ENCODE measurements at places on chromosomes 12 and 14. TPM values are rescaled to one million over a fixed set of nuclear protein-coding genes. Genes with fewer than 3 reads are reported as not detected.
A peak's percentile ranks its signal among the peaks of the same experiment; 100 is the strongest.

- H3K27me3 ChIP-seq = no peaks in the 10 kb centered on the region
- no peak for DNase-seq
- no peaks in the 10 kb centered on the region for H3K36me3 ChIP-seq
Measured at GRCh38 chr14:105838591-105839424, 312.4 kb downstream of the TMEM121 start.

- DNase-seq = no peak
- no peak overlapping the region for H3K27ac ChIP-seq
- no peaks in the 10 kb centered on the region for H3K36me3 ChIP-seq
- H3K27me3 ChIP-seq = no peaks in the 10 kb centered on the region
- no peak overlapping the region for H3K4me3 ChIP-seq
Measured at GRCh38 chr14:89163031-89163636, 253.9 kb downstream of the FOXN3 start.

DNA sequence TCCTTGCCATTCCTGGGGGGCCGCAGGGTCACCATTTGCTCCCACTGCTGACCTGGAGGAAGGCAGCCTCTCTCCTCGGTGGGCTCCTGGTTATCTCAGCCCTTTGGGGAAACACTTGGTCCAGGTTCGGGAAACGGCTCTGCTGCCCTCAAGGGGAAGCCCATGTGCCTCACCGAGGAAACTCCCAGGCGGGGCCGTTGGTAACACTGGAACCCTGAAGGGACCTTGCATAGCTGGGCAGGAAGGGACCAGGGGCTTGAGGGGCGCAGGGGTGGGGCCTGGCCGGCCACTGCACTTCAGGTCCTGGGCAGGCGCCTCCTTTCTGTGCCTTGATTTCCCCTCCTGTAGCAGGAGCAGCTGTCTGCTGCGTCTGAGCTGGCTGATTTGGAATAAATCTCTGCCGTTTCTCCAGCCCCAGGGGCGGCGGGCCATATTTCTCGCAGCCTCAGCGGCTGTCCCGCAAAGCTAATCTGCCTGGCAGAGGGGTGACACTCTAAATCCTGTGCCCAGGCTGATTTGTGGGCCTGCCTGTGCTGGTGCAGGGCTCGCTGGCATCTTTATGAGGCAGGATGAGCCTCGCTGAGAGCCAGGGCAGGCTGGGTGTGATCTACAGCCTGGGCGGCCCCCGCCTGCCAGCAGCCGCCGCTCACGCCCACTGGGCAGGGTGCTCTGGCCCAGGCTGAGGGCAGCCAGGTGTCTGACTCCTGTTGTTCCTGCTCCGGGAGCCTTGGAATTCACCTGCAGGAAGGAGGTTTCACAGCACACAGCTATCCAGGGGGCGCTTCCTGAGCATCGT lies 49.7 kb downstream of the KIF26A start:
- no peak overlapping the region for H3K27ac ChIP-seq
- no peak overlapping the region for H3K4me3 ChIP-seq
- DNase-seq = no peak
- H3K27me3 ChIP-seq = no peaks in the 10 kb centered on the region
- H3K4me1 ChIP-seq = no peaks in the 10 kb centered on the region

DNA sequence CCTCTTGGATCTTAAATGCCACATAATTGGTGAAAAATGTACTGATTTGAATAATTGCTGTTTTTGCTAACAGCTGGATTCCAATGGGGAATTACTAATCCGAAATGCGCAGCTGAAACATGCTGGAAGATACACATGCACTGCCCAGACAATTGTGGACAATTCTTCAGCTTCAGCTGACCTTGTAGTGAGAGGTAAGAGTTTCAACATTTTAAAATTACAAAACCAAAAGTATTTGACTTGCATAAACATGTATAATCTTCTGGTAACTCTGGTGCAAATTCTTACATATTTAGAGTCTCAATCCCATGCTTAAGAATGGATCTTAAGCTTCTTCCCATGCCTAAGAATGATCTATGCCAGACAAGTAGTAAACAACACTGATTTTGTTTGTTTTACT lies 229.1 kb upstream of the PDZRN4 start:
- H3K4me1 ChIP-seq = no peaks in the 10 kb centered on the region
- no peak overlapping the region for H3K4me3 ChIP-seq
- H3K27ac ChIP-seq = no peak overlapping the region

GRCh38 chr14:74592476-74593201 lies 19.4 kb downstream of the LTBP2 start:
- DNase-seq = no peak
- no peak overlapping the region for H3K4me3 ChIP-seq
- no peak overlapping the region for H3K27ac ChIP-seq
- no peaks in the 10 kb centered on the region for H3K36me3 ChIP-seq

DNA sequence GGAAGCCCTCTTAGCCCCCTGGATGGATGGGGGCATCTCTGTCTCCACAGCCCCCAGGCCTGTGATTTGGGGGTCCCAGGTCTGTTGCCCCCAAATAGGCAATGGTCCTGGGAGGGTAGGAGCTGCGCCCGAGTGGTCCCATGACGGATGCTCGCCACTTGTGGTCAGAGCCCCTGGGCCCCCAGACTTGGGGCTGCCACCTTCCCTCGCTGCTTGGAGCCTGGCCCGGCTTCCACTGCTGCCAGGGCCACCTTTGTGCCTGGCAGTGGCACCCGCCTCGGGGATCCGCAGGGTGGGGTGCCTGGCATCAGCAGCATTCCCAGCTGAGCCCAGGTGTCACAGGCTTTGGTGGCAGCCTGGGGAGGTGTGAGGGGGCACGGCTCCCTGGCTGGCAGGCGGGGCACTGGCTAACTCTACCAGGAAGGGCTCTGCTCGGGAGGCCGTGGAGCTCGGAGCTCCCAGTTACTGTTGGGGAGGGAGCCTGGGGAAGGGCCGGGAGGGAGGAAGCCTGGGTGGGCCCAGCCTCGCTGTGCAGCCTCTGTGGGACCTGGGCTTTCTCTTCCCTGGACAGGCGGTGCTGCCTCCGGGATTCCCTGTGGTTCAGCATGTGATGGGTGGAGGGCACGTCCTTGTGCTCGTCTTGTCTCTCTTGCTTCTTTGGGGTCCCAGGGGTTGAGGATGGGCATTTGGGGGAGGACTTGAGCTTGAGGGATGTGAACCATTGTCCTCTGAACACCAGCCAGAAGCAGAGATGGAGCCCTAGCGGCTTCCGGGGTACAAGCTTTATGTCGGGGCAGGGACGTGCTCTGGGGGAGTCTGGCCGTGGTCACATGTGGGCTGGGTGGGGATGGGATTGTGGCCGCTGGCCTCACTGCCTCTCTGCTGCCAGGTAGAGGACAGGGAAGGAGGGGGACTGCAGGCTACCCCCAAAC lies 5.4 kb downstream of the KIF26A start:
- H3K36me3 ChIP-seq = no peaks in the 10 kb centered on the region
- no peak overlapping the region for H3K27ac ChIP-seq
- no peak for DNase-seq

DNA sequence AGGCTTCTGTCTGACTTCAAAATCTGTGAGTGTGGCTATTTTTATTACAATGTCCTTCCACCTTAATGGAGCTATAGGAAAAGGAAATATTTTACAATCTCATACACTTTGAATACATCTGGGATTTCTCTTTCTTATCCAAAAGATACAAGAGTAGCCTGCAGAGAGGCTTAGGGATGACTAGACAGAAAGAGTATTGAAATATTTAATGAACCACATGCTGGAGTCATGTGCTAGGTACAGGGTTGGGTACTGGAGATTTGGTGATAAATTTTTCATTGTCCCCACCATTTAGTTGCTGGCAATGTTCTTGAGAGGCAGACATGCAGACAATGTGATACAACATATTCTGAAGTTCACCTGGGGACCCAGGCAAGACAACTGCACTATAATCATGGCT lies 126.0 kb downstream of the PPFIA2 start:
- no peaks in the 10 kb centered on the region for H3K36me3 ChIP-seq
- H3K27ac ChIP-seq = no peak overlapping the region
- H3K4me3 ChIP-seq = no peak overlapping the region
- no peak for DNase-seq
- H3K27me3 ChIP-seq = no peaks in the 10 kb centered on the region
- H3K4me1 ChIP-seq = no peaks in the 10 kb centered on the region

GRCh38 chr12:25959071-25959961 lies 834 bp downstream of the RASSF8 start:
- H3K27me3 ChIP-seq = no peaks in the 10 kb centered on the region
- H3K4me1 ChIP-seq = 0 out of 2 replicates have a peak, but pooled peaks cover 6% of the 10 kb centered on the region
- peak overlapping the region; percentile 66 for H3K4me3 ChIP-seq
- DNase-seq = peak; percentile 68
- H3K27ac ChIP-seq = peak overlapping the region; percentile 84
- H3K36me3 ChIP-seq = no peaks in the 10 kb centered on the region

DNA sequence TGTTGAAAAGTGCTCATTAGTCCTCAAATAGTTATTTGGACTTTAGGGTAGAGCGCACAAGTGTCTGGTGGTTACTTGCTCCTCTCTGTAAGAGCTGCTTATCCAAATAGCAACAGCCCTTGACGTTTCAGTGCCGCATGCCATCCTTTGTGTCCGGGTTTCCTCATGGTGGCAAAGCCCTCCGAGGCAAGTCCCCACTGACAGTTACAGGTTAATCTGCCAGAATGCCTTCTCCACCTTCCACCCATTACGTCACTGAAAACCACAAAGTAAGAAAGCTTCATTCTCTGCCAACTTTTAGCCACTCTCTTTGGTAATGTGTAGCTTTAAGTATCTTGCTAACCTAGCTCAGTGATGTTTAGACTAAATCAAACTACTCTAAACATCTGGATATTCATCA lies 78.6 kb downstream of the POLR3B start:
- no peak for DNase-seq
- no peak overlapping the region for H3K4me3 ChIP-seq
- H3K4me1 ChIP-seq = no peaks in the 10 kb centered on the region
- H3K27ac ChIP-seq = no peak overlapping the region
- H3K27me3 ChIP-seq = no peaks in the 10 kb centered on the region
- H3K36me3 ChIP-seq = no peaks in the 10 kb centered on the region

DNA sequence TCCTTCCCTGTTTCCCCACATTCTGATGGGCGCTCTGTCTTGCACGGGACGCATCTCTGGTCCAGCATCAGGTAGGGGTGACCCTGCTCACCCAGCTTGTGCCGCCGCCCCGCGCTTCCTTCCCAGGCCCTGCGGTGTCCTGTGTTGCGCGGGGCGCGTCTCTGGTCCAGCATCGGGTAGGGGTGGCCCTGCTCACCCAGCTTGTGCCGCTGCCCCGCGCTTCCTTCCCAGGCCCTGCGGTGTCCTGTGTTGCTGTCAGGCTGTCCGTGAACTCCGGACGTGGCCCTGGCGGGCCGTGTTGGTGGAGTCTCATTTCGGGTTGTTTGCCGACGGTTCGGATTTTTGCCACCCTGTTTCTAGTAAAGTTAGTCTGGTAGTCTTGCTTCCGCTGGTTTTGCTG lies 6.8 kb downstream of the FBRSL1 start:
- peaks cover 44% of the 10 kb centered on the region for H3K4me1 ChIP-seq
- H3K27me3 ChIP-seq = no peaks in the 10 kb centered on the region
- H3K27ac ChIP-seq = no peak overlapping the region
- H3K4me3 ChIP-seq = no peak overlapping the region
- no peak for DNase-seq

DNA sequence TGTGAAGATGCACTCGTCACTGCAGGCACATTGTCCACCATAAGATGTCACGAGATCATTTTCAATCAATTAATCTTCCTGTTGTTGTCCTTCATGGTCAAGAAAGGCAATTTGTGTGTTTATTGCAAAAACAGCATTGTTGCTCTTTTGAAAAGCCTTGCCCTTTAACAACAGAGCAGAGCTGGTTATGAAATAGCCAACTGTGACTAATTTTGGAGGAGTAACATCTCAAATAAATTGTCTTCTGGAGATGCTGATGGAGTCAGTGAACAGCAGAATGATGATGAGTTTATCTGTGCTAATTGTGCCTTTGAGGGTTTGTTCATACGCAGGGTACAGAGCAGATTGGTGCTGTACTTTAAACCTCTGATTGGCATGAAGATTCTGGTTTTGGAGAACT lies 88.3 kb upstream of the E2F7 start:
- no peaks in the 10 kb centered on the region for H3K4me1 ChIP-seq
- H3K36me3 ChIP-seq = no peaks in the 10 kb centered on the region
- no peak overlapping the region for H3K27ac ChIP-seq
- no peak for DNase-seq

DNA sequence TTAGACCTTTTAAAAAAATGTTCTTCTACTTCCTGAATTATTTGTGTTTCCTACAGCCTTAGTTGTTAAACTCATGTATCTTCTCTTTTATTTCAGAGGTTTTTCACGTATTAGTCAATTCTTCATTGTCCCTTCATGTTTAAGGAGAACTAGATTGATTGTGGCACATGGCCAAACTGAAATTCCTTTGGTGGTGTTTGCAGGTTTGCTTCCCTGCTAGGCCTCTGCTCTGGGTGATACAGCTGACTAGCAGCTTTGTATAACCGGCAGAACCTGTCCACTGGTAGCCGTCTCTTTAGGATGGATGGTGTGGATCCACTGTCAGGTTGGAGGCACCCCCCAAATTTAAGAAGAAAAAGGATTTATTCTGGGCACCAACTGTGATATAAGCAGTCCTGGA lies 262.1 kb downstream of the FBXL14 start:
- H3K36me3 ChIP-seq = no peaks in the 10 kb centered on the region
- H3K4me1 ChIP-seq = peaks cover 11% of the 10 kb centered on the region
- no peak overlapping the region for H3K27ac ChIP-seq
- no peak overlapping the region for H3K4me3 ChIP-seq
- H3K27me3 ChIP-seq = no peaks in the 10 kb centered on the region

GRCh38 chr12:41039461-41039860 lies 148.7 kb upstream of the PDZRN4 start:
- no peak overlapping the region for H3K4me3 ChIP-seq
- DNase-seq = no peak
- H3K27me3 ChIP-seq = no peaks in the 10 kb centered on the region
- no peaks in the 10 kb centered on the region for H3K36me3 ChIP-seq
- no peaks in the 10 kb centered on the region for H3K4me1 ChIP-seq
- H3K27ac ChIP-seq = no peak overlapping the region

CD27 gene
- total RNA-seq = not detected

GLT8D2 gene
- not detected for total RNA-seq

FOXN4 gene
- total RNA-seq = 0.95 TPM

RASAL1 gene
- not detected for total RNA-seq

Measured in Caco-2 (cell line).